Stimulated activated naive CD4-positive, alpha-beta T cell (primary cell): ENCODE measurements at places on chromosomes 7 and 10.

GRCh38 chr7:5795752-5796475 is 14.5 kb upstream of the RNF216 start:
- DNase-seq = no peak

DNA sequence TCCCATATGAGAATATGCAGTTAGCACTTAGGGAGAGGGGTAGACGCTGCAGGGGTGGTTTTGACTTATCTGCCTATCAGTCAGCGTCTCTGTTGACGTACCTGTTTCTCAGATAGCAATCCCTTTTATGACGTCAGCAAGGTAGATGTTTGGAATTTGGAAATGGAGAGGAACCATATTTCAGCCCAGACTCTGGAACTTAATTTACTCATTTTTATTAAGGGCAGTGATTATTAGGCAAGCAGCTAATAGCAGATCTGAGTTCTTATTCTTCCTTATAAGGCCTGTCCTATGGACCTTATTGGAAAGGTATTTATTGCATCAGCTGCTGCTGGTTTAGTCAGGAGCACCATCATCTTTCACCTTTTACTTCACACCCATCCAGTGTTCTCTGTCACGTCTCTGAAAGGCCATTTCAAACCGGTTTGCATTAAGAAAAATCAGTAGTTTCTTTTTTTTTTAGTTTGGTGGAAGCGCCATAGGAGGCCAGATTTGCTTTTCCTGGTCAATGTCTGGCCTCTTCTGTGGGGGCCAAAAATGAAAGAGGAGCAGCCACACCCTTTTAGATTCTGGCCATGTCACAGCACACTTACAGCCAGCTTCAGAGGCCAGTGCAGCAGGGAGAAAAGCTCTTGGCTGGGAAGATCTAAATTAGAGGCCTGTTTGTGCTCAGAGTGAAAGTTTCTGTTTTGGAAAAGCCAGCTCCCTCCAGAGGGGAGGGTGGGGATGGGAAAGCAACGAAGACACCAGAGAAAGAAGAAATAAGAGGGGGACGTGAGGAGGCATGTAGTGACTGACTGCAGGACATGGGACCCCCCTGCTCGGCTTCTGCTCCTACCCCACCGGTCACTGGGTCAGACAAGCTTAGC is 146.3 kb downstream of the TCF7L2 start:
- DNase-seq = no peak

DNA sequence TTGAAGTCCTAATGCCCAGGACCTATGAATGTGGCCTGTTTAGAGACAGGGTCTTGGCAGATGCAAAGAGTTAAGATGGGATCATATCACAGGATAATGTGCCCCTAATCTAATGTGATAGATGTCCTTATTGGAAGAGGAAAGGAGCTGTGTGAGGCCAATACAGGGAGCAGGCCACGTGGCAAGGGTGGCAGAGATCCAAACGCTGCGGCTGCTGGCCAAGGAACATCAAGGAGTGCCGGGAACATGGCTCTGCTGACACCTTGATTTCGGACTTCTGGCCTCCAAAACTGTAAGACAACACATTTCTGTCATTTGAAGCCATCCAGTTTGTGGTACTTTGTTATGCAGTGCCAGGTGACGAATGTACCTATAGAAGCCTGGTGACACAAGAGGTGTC is 37.7 kb upstream of the EZH2 start:
- no peak for DNase-seq

DNA sequence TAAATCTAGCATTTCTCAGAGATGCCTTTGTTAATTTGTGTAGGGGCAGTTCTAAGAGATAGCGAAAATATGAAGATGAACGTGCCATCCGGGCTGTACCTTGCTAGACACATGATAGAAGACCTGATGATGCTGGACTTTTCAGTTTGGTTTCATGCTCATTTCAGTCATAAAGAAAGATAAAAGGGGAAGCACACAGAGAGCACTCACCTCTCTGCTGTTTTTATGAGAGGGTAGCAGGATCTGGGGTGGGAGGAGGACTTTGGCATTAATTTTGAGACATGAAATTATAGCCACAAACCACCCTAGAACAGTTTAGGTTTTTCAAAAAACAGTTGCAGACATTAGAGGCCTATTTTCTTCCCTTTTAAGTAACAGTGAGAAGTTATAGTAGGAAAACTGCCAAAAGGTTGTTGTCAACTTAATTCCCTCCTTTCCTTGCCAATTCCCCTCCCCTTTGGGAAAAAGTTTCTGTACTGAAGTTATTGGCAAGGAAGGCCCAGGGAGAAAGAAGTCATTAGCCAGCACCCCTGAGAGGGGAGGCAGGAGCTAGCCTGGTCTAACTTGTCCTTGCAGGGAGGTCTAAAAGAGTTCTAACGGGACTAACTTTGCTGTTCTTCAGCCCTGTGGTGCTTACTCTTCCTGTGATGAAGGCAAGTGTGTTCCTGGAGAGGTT is 2.6 kb downstream of the ST7 start:
- DNase-seq = no peak

DNA sequence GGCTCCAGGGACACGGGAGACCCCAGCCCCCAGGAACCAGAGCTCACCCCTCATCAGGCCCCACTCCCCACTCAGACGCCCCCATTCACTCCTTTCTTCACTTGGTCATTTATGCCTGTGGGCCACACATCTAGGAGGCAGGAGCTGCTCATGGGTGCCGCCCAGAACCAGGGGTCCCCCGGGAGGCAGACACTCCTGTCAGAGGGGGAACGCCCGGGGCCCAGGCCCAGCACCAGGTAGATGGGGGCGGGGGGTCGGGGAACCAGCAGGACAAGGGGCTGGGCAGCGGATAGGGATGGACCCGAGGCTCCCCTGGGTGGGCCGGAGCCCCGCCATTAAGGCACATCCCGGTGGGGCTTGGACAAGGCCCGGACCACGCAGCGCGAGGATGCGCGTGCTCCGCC is 11.8 kb downstream of the CALY start:
- DNase-seq = no peak

DNA sequence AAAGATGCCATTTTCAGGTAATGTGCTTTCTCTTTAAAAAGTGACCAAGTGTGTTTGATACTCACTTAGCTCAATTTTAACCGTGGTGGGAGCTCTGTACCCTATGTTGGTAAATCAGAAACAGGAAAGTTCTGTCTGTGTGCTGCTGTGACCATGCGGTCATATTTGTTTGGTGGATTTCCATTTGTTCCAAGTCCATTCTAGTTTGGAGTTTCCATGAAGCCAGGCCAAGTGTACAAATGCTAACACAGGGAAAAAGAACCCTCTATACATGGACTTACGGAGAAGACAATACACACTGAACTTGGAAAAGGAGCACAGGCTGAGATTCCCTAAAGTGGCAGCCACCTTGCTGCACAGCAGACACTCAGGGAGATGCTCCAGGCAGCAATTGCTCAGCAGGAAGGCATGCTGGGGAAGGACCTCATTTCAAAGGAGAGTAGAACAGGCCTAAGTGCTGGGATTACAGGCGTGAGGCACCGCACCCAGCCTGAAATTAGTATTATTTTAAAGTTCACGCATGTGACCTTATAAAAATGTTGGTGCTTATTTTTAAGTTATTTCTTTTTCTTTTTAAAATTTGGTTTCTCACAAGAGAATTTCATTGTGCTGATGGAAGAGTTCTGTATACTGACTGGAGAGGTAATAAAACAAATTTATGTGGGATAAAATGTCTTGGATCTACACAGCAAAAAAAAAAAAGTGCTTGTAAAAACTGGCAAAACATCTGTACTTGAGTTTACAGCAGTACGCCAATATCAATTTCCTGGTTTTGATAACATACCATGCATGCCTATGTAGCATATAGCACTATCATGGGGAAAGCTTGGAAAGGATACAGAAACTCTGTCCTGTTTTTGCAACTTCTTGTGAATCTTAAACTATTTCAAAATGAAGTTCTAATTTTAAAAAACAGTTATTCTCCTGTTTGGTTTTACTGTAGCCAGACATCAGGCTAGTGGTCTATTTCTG is 436.2 kb downstream of the KCNMA1 start:
- no peak for DNase-seq

GRCh38 chr7:101556453-101556968 is 72.6 kb downstream of the MYL10 start:
- DNase-seq = no peak

DNA sequence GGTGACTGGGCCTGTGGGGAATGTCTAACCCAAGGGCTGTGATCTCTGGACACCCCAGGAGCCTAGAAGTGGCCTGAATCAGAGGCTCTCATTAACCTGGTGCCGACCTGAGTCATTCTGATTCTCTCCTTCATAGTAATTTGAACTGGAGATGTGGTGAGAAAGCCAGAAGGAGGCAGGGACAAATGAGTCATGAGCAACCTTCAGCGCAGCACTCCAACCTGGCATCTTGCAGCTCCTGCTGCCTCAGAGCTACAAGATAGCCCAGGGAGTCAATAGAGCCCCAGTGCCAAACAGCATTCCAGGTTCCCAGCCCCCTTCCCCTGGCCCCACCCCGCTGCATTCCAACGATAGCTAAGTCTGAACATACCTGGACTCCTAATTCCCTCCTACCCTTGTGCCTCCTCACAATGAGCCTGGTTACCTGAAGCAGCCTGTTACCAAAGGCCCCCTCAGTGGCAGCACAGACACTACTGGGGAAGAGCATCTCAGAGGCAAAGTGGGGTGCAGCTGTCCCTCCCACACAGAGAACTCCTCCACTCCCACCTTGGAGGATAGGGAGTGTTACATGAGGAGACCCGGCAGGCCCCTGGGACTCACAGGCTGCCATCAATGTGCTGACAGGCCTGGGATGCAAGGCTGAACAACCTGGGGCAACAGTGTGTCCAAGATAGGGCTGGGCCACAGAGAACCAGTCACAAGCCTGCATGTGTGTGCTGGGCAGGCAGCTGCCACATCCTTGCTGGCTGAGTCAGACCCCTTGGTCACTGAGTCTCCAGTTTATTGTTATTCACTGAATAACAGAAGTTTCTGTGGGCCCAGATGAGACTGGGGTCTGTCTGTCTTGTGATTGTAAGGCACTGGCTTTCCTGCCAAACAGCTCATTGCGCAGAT is 76.8 kb upstream of the LEP start:
- DNase-seq = no peak

- no peak for DNase-seq
These were observed 1.1 kb upstream of the ZNF467 start for GRCh38 chr7:149774237-149775175.

DNA sequence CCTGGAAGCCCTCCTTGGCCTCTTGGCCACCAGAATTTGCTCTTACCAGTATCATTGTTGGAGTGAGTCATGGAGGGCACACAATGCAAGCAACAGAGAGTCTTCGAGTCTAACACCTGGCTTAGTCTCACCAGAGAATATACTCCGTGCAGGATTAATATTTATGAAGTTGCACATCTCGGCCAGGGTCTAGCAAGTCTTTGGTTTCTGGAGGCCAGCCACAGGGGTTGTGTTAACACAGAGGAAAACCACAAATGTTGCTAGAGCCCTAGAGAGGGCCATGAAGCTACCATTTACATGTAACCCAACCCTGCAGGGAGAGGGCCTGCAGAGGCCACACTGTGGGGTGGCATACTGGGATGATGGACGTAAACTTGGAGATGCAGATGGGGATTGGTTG is 71.8 kb downstream of the MTPN start:
- no peak for DNase-seq

GRCh38 chr7:92727755-92728154 is 108.6 kb downstream of the CDK6 start:
- no peak for DNase-seq

- no peak for DNase-seq
These were observed 3.8 kb downstream of the TMEM184A start for GRCh38 chr7:1552200-1552599.

DNA sequence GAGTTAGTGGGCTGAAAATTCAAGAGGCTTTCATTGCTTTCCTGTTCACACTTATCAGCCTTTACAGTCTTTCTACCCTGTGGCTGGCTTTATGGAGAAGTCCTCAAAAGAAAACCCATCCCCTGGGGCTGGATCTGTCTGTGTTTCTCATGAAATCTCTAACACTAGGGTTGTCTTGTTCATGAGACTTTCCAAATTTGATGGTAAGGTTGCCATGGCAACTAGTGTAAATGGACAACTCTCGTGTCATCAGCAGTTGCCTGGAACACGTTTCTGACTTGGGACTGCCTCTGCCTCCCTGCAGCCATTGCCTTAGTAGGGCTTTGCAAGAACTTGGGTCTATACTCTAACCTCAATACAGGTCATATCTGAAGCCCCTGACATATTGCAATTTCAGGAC is 35.8 kb upstream of the PLPP4 start:
- no peak for DNase-seq

DNA sequence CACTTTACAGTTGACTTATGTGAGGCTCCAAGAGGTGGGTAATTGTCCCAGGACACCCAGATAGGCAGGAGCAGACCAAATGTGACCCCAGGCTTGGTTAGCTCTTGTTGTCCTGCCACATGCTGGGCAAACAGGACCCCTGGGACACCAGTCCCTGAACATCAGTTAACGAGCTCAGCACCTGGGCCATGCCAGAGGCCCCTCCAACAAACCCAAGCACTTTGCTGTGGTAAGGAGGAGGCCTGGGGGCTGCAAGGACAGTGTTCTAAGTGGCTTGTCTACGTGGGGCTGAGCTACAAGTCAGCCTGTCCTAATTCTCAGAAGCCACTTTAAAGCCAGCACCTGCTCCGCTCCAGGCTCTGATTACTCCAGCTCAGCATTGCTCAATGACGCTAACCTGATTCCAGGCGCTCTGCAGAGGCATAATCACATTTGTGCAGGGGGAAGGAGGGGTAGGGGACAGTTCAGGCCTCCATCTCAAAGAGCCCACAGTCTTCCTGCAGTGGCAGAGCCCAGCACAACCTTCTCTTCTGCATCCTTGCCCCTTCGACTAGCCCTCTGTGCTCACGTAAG is 57.2 kb downstream of the DDC start:
- DNase-seq = no peak

DNA sequence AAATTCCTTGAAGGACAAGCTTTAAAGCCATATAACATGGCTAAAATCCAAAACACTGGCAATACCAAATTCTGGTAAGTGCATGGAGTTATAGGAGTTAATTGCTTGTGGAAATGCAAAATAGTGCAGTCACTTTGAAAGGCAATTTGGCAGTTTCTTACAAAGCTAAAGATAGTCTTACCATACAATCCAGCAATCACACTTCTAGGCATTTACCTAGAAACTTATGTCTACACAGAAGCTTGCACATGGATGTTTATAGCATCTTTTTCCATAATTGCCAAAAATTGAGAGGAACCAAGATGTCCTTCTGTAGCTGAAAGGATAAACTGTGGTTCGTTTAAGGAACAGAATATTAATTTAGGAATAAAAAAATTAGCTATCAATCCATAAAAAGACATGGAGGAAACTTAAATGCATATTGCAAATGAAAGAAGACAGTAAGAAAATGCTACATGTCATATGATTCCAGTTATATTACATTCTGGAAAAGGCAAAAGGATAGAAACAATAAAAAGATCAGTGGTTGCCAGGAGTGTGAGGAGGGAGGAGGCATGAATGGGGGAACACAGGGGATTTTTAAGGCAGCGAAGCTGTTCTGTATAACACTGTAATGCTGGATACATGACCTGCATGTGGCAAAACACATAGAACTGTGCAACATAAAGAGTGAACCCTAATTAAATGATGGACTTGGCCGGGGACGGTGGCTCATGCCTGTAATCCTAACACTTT is 51.9 kb downstream of the GNAT3 start:
- no peak for DNase-seq

DNA sequence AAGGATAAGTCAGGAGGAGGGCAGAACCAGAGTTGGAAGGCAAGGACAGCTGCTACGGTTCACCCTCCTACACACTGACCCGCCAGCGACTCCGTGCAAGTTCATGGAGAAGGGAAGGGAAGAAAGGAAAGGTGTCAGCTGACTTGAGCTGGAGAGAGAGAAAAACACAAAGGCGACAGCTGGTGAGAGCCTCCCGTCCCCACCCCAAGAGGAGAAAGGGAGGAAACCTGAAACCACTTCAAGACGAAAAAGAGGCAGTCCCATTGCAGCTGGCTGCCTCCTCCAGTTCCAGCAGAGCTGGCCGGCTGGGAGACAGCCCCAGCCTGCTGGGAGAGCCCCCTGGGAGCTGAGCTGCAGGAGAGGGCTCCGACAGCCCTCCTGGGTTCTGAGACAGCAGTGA is 75.2 kb downstream of the PARD3 start:
- no peak for DNase-seq
